ENCODE measurements at places on chromosomes 3 and 15.

- DNase-seq = no peak
Measured at GRCh38 chr15:62248277-62248984, 83.3 kb upstream of the C2CD4B start.

DNA sequence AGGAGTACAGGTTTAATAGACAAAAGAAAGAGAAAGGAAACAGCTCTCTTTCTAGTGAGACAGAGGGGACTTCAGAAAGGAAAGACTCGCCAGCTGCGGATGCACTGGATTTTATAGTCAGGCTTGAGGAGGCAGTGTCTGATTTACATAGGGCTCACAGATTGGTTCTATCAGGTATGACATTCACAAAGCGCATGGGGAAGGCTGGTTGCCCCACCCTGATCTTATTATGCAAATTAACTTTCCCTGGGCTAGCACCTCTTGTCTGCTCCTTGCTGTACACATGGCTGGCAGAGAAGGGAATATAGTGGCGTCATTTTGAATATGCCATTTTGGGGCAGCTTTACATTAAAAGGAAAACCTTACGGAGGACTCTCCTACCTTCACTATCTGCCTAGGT lies 938.4 kb upstream of the SEMA6D start:
- DNase-seq = no peak

GRCh38 chr3:97981886-97982285 lies 9.7 kb upstream of the RIOX2 start:
- DNase-seq = no peak

DNA sequence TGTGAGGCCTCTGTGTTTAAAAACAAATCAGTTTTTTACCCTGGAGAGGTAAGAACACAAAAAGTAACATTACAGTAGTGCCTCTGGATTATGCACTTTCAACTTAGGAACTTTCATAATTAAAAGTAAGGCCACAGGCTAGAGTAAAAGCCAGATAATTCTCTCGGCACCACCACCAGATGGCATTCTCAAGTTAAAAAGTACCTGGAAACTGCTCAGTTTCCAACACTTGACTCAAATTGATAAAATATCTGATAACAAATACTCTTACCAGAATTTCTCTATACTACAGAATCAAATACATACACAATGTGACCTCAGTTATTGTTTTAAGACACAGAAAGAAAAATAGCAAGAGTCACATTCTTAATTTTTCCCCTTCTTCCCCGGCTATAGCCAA lies 19.9 kb downstream of the SPICE1 start:
- no peak for DNase-seq

DNA sequence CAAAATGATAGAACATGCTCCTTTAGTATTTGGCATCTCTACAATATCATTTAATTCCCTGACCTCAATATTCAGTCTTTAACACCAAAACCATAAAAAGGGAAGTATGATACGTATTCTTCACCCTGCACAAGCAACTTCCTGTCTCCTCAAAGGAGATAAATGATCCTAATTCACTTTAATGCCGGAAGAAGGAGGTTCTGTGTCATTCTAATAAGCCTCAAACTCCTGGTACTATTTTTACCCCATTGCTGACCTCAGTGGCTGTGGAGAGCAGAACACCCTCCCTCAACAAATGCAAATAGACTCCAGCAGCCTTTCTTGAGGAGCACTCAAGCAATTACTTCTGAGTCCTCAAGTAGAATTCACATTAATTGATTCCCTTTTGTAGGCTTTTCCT lies 173.3 kb downstream of the TMEM108 start:
- peak; percentile 82 for DNase-seq

- no peak for DNase-seq
Measured at GRCh38 chr15:32844118-32844711, 126.4 kb downstream of the GREM1 start.

- no peak for DNase-seq
Measured at GRCh38 chr3:137026701-137027100, 68.9 kb downstream of the IL20RB start.

- no peak for DNase-seq
Measured at GRCh38 chr15:59301527-59301926, 71.1 kb downstream of the MYO1E start.

DNA sequence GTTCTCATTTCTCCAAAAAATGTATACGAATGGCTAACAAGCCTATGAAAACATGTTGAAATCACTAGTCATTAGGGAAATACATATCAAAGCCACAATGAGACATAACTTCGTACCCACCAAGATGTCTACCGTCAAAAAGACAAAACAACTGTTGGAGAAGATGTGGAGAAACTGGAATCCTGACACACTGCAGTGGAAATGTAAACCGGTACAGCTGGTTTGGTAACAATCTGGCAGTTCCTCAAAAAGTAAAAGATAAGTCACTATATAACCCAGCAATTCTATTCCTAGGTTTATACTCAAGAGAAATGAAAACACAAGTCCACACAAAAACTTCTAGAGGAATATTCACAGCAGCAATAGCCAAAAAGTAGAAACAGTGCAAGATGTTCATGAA lies 7.0 kb downstream of the SCAPER start:
- DNase-seq = no peak
